ENCODE measurements at places on chromosomes 11 and 22. TPM values are rescaled to one million over a fixed set of nuclear protein-coding genes. Genes with fewer than 3 reads are reported as not detected.

SLC25A45 gene
- polyA plus RNA-seq: 0.76 TPM

KRTAP5-2 gene
- polyA plus RNA-seq: not detected

GRCh38 chr11:61793083-61793828 lies 545 bp downstream of the FEN1 start:
- DNase-seq: no peak

DNA sequence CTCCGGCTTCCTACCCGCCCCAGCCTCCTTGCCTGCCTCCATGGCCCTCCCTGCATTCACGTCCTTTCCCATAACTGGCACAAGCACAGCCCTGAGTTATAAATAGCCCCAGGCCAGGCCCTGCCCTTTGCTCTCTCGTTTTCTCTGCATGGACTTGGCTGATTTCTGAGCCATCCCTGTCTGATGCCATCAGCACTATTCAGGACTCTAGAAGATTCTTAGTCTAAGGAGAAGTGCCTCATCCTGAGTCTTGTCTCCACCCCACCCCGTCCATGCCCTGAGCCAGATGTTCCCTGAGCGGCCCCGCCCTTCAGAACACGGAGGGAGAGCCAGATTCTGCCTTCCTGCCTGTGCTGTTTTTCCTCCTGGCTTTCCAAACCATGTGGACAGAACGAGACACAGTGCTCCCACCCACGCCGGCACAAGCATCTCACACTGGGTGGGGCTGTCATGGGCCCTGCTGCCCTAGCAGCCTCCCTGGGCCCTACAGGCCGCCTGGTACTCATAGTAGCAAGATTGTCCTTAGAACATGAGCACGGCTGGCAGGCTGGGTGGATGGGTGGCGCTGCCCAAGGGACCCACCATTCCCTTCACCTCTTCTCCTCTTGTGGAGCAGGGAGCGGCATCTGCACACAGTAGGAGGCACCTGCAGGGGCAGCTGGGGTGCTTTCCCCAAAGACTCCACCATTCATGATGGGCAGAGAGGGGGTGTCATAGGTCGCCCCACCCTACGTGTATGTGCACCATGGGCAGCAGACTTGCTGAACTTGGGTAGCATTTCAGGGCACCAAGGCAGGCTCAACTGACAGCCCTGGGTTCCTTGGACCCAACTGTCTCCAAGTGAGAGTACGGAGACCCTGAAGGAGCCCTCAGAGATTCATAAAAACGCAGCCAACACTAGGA lies 76.9 kb downstream of the BCR start:
- DNase-seq: no peak

Data from AG04450 (cell line).